ENCODE measurements at places on chromosomes 13 and 19. TPM values are rescaled to one million over a fixed set of nuclear protein-coding genes. Genes with fewer than 3 reads are reported as not detected.
A peak's percentile ranks its signal among the peaks of the same experiment; 100 is the strongest.

- H3K4me3 ChIP-seq: no peak overlapping the region
- no peak overlapping the region for H3K27ac ChIP-seq
- peaks cover 10% of the 10 kb centered on the region for H3K36me3 ChIP-seq
- no peaks in the 10 kb centered on the region for H3K27me3 ChIP-seq
- no peaks in the 10 kb centered on the region for H3K4me1 ChIP-seq
- DNase-seq: no peak
These were observed 103.3 kb upstream of the USP29 start for GRCh38 chr19:57016491-57016890.

- H3K27ac ChIP-seq: no peak overlapping the region
- no peaks in the 10 kb centered on the region for H3K36me3 ChIP-seq
- peaks cover 11% of the 10 kb centered on the region for H3K27me3 ChIP-seq
- no peaks in the 10 kb centered on the region for H3K4me1 ChIP-seq
These were observed 92.8 kb upstream of the TPP2 start for GRCh38 chr13:102504002-102504401.

DNA sequence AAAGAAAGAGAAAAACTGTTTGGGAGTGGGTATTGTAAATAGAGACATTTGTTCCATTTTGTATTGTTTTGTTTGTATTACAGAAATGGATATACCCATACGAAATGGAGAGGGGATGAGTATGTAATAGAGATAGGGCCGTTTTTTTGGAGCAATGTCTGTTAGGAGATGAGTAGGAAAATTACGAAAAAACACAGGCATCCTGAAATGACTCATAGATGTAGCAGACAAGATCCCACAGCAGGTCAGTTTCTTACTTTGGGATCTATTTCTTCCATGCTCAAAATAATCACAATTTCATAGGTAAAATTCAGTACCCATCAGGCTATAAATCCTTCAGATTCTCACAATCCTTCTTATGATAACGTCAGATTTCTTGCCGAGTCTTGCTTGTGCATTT is 779.4 kb upstream of the SLITRK1 start:
- no peak for DNase-seq
- no peak overlapping the region for H3K4me3 ChIP-seq
- H3K27me3 ChIP-seq: no peaks in the 10 kb centered on the region

DNA sequence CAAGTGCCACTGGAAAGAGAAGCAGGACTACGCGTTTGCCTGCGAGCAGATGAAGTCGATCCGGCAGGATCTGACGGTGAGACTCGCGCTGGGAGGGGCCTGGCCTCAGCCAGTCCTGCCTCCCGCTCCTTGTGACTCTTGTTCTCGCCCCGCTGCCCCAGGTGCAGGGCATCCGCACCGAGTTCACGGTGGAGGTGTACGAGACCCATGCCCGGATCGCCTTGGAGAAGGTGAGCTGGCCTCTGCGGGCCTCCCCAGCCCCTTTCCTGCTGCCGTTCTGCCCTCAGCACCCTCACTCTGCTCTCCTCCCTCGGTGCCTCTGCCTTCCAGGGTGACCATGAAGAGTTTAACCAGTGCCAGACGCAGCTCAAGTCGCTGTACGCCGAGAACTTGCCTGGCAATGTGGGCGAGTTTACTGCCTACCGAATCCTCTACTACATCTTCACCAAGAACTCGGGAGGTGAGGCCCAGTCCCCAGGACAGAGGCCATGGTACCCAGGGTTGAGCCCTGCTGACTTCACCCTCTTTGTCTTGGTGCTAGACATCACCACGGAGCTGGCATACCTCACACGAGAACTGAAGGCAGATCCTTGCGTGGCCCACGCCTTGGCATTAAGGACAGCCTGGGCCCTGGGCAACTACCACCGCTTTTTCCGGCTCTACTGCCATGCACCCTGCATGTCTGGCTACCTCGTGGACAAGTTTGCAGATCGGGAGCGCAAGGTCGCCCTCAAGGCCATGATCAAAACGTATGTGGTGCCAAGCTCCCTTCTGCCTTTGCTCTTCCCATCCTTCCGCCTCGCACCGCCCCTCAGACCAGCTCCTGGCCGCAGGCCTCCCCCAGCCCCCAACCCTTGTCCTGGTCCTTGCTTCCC is 5.6 kb downstream of the LENG9 start:
- H3K4me3 ChIP-seq: no peak overlapping the region
- H3K4me1 ChIP-seq: peaks cover 25% of the 10 kb centered on the region
- no peaks in the 10 kb centered on the region for H3K27me3 ChIP-seq
- peak overlapping the region; percentile 54 for H3K27ac ChIP-seq
- no peak for DNase-seq
- H3K36me3 ChIP-seq: peaks cover 44% of the 10 kb centered on the region

- H3K36me3 ChIP-seq: peaks cover 11% of the 10 kb centered on the region
- peaks cover 20% of the 10 kb centered on the region for H3K4me1 ChIP-seq
- no peak overlapping the region for H3K4me3 ChIP-seq
- DNase-seq: no peak
These were observed 70.2 kb upstream of the ZDHHC20 start for GRCh38 chr13:21529146-21529893.

GRCh38 chr13:68358294-68358705 is 1128.2 kb upstream of the PCDH9 start:
- no peaks in the 10 kb centered on the region for H3K4me1 ChIP-seq
- H3K27me3 ChIP-seq: no peaks in the 10 kb centered on the region
- no peak overlapping the region for H3K4me3 ChIP-seq
- no peak overlapping the region for H3K27ac ChIP-seq
- no peaks in the 10 kb centered on the region for H3K36me3 ChIP-seq
- DNase-seq: no peak

DNA sequence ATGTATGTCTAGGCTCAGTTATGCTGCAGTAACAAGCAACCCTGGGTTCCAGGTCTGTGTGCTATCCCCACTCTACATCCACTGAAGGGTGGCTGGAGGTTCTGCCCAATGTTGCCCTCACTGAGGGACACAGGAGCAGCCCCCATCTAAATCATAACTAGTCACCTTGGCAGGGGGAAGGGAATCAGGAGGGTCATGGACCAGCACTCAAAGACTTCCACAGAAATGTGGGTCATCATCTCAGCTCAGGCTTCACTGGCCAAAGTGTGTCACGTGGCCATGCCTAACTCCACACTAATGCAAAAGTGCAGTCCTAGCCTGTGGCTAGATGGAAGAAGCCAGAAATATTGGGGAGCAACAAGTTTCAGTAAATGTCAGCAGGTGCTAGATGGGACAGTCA is 137.3 kb upstream of the ZNF507 start:
- no peak overlapping the region for H3K4me3 ChIP-seq
- H3K4me1 ChIP-seq: no peaks in the 10 kb centered on the region
- peaks cover 19% of the 10 kb centered on the region for H3K27me3 ChIP-seq

DNA sequence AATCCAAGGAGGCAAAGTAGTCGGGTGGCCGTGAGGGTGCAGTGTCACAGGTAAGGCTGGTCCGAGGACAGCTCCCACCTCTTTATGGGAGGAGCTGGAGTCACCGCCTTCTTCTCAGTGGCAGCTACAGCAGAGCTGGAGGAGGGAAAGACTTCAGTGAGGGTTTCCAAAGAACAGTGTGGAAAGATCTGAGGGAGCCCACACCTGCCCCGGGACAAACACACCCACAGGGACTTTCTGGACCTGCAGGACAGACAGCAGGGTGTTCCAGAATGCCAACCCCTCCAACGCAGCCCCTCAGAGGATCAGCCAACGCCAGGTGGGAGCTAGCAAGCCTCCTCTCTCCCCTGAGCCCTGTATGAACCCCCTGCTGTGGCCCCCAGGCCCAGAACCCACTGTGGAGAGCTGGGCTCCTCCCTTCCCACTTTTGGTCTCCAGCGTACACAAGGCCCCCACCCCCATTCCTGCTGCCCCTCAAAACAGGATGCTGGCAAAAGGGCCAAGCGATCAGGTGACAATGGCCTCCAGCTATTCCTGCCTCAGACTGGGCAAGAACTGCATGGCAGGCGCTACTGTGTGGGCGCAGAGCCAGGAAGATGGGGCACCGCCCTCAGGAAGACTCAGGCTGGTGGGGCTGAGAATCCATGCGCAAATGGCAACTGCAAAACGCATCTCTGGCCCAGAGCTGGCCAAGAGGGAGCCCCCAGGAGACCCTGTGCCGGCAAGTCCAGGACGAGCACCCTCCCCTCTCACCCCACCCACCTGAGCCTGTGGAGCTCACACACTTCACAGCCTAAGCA is 3.5 kb upstream of the CD320 start:
- H3K36me3 ChIP-seq: peaks cover 28% of the 10 kb centered on the region
- H3K27ac ChIP-seq: no peak overlapping the region
- H3K4me1 ChIP-seq: peaks cover 26% of the 10 kb centered on the region
- H3K4me3 ChIP-seq: no peak overlapping the region

DNA sequence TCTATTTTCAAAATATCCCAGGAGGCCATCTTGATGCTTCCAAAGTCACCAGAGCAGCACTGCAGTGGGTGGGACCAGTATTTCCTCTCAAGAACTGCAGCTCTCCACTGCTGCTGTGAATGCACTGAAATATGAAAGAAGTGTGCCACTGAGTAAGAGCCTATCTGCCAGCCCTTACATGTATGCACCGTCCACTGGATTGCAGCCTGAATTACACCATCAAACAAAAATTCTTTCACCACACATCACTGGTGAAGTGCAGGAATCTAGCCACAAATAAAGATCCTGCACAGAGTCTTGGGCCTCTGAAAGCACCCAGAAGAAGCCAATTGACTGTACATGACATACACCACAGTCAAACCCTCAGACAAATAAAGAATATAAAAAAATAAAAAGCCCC is 249.0 kb downstream of the LHFPL6 start:
- no peak overlapping the region for H3K27ac ChIP-seq
- H3K36me3 ChIP-seq: no peaks in the 10 kb centered on the region
- H3K4me3 ChIP-seq: no peak overlapping the region
- no peaks in the 10 kb centered on the region for H3K4me1 ChIP-seq

GRCh38 chr13:74867460-74867859 is 614.5 kb downstream of the TBC1D4 start:
- no peaks in the 10 kb centered on the region for H3K36me3 ChIP-seq
- no peak overlapping the region for H3K4me3 ChIP-seq
- no peaks in the 10 kb centered on the region for H3K4me1 ChIP-seq
- no peak overlapping the region for H3K27ac ChIP-seq
- DNase-seq: no peak

- no peak overlapping the region for H3K27ac ChIP-seq
- H3K27me3 ChIP-seq: peaks cover 9% of the 10 kb centered on the region
- no peaks in the 10 kb centered on the region for H3K4me1 ChIP-seq
- H3K4me3 ChIP-seq: no peak overlapping the region
- no peak for DNase-seq
- no peaks in the 10 kb centered on the region for H3K36me3 ChIP-seq
These were observed 127.2 kb upstream of the TSC22D1 start for GRCh38 chr13:44703371-44703770.

- peaks cover 5% of the 10 kb centered on the region for H3K27me3 ChIP-seq
- no peaks in the 10 kb centered on the region for H3K4me1 ChIP-seq
- no peak overlapping the region for H3K4me3 ChIP-seq
- no peak overlapping the region for H3K27ac ChIP-seq
These were observed 83.1 kb upstream of the OXGR1 start for GRCh38 chr13:97077341-97077740.

- H3K4me3 ChIP-seq: no peak overlapping the region
- H3K27me3 ChIP-seq: peaks cover 51% of the 10 kb centered on the region
These were observed 7.1 kb upstream of the PDE4C start for GRCh38 chr19:18233224-18233825.

DNA sequence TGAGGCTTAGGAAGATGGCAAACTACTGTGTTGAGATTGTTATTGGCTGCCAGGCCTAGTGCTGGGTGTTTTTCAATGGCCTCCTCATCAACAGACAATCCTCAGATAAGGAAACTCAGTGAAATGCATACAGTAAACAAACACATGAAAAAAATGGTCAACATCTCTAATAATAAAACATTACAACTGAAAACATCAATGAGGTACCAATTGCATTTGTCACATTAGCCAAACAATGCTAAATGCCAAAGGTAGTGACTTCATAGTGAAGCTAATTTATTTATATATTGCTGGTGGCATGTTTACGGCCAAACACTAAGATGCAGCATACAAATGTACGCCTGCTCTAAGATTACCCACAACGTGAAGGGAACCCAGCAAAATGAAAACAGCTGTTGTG is 224.0 kb upstream of the UBL3 start:
- no peak overlapping the region for H3K4me3 ChIP-seq
- H3K36me3 ChIP-seq: no peaks in the 10 kb centered on the region
- no peak overlapping the region for H3K27ac ChIP-seq

DNA sequence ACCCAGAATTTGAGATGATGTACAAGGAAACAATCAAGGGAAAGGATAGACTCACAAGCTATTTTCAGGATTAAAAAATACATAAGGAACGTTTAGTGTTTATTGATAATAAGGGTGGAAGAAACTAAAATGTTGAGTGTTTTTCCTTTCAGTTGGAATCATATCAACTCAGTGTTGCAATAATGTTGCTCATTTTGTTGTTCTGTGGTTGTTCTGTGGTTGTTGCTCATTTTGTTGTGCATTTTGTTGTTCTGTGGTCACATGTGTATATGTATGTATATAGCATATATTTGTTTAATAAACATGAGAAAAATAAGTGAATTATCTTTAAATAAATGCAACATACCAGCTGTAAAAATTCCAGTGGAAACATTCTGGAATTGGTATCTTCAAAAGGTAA is 262.4 kb upstream of the SPRY2 start:
- DNase-seq: no peak
- no peak overlapping the region for H3K27ac ChIP-seq
- no peaks in the 10 kb centered on the region for H3K27me3 ChIP-seq
- H3K4me3 ChIP-seq: no peak overlapping the region

GRCh38 chr13:36718686-36719085 is 44.9 kb downstream of the SERTM1 start:
- no peak overlapping the region for H3K4me3 ChIP-seq
- no peak overlapping the region for H3K27ac ChIP-seq
- H3K27me3 ChIP-seq: peaks cover 22% of the 10 kb centered on the region
- H3K4me1 ChIP-seq: no peaks in the 10 kb centered on the region
- DNase-seq: no peak
- H3K36me3 ChIP-seq: no peaks in the 10 kb centered on the region

The KCNN4 gene
- 73.7 TPM for total RNA-seq

The FFAR3 gene
- 5.3 TPM for total RNA-seq

The CBY2 gene
- total RNA-seq: not detected

The CASP14 gene
- not detected for total RNA-seq

The ZNF99 gene
- total RNA-seq: not detected

The PGLYRP2 gene
- 0.07 TPM for total RNA-seq

The C19orf33 gene
- total RNA-seq: not detected

All from activated naive CD4-positive, alpha-beta T cell treated with anti-CD3 and anti-CD28 coated beads for 36 hours (primary cell).